ENCODE measurements at places on chromosomes 4 and X.

GRCh38 chr4:8044699-8045098 is 105.0 kb upstream of the AFAP1 start:
- DNase-seq: no peak

DNA sequence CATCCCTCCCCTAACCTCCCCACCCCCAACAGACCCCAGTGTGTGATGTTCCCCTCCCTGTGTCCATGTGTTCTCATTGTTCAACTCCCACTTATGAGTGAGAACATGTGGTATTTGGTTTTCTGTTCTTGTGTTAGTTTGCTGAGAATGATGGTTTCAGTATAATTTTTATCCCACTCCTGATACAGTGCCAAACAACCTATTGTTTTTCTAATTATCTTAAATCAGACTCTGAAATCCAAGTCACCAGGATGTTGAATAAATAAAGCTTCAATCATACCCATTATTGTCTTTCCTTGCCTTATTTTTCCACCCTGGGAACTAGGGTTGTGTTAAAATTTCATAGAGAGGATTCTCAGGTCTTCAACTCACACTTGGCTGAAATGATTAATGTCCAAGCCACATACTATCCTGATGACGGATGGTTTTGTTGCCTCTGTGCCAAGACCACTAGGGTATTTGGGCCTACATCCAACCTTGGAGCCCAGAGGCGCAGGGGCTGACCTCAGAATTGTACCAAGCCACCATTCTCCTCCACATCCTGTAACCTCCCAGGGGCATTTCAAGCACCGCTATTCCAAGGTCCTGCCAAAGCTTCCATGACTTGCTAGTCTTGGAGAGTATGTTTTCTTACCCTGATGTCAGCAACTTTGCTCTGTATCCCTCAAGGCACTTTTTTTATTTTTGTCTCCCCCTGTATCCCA is 332.4 kb downstream of the ARHGAP24 start:
- no peak for DNase-seq

DNA sequence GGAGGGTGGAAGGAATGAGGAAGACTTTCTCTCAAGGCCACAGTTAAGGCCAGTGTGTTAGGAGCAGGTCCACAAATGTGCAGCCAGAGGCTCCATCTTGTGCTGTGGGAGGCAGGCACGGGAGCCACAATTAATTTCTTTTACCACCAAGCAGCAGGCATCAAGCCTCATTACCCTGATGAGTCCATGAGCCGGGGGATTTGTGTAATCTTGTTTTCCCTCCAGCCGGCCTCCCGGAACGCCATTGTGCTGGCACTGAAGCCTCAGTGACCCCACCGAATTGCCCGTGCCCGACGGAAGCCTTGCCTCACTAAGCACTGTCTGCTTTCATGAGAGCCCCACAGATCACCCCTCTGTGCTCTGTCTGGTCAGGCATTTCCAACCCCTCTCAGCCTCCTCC is 154.7 kb upstream of the STX18 start:
- no peak for DNase-seq

DNA sequence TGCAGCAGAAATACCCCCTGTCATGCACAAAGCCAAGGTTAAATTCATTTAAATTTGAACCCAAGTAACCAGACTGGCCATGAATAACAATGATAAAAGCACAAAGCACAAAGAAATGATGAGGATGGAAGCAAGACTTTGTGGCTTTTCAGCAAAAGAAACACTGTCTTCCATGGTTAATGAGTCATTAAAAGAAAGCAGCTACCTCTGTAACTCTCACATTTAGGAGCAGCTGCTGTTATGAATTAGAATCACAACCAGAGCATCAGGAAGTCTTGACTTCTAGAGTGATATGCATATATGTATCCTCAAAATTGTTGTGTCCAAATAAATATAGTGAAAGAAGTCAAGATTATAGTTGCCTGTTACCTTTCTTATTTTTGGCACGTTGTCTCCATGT is 70.7 kb upstream of the RPS6KA6 start:
- no peak for DNase-seq

- DNase-seq: no peak
These were observed 16.7 kb downstream of the SEL1L3 start for GRCh38 chr4:25845841-25846653.

- no peak for DNase-seq
These were observed 2338.8 kb downstream of the PCDH7 start for GRCh38 chr4:33058998-33059397.

DNA sequence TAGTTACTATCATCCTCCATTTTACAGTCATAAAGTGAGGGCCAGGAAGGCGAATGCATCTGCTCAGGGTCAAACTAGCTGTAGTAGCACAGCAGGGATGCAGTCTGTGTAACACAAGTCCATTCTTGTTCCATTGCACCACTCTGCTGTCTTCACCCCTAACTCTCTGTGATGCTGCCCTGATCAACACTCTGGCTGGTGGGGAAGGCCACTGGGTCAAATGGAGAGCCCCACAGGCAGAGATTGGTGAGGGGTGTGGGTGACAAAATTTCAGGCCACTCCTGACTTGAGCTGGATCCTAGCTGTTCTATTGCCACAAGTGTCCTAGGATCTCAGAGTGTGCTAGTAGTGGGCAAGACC is 136.5 kb downstream of the PJA1 start:
- no peak for DNase-seq

DNA sequence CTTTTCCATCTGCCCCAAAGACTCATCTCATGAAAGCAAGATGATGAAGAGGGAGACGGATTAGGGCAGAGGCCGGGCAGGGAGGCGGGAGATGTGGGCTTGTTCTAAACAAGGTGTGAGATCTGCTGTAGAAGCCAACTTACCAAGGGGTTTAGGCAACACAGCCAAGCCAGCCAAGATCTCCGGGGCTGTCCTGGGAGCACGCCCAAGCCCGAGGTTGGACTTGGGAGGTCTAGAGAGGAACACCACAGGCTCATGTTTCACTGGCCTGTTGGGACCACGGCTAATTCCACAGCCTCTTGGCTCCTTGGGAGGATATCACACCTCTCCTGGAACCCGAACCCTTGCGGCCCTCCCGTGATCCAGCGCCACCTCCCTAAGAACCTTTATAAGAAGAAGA is 171.4 kb downstream of the CRLF2 start:
- no peak for DNase-seq

DNA sequence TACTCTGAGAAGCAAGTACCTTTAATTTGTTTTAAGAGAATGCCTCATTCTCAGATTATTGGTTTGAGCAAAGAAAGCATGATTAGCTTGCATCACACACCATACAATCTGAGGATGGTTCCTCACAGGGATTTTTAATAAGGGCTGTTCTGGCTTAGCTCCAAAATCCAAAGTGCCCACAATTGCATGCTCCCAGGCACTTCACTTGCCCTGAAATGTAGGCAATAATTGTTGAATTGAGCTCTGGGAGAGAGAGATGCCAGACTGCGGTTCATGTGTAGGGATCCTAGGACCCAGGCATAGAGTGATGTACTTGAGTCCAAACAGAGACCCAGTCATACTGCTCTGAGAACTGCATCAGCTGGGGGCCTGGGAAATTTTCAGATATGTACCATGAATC is 358.4 kb upstream of the CXorf51B start:
- no peak for DNase-seq

- no peak for DNase-seq
These were observed 34.3 kb downstream of the METAP1 start for GRCh38 chr4:99029852-99030251.

- no peak for DNase-seq
These were observed 22.2 kb upstream of the PPP2R2C start for GRCh38 chr4:6494431-6495295.

DNA sequence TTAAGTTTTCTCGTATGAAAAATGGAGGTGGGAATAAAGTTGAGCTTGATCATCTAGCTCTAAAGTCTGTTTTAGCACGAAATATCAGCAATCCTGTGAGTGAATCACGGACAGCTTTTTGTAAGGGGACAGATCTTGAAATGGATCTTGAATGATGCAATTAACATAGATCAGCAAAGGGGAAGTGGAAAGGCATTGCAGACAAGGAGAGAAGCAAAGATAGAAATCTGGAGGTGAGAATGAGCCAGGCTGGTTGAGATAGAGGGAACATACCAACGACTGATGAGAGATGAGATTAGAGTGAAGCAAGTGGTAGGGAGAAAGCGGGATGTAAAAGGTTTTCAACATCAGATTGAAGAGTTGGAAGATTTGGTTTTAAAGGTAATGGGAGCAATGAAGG is 4.6 kb upstream of the DGKK start:
- DNase-seq: no peak
